ENCODE measurements at places on chromosomes 4 and X.
A peak's percentile ranks its signal among the peaks of the same experiment; 100 is the strongest.

GRCh38 chr4:2220016-2220630 is 21.8 kb downstream of the HAUS3 start:
- DNase-seq: no peak

DNA sequence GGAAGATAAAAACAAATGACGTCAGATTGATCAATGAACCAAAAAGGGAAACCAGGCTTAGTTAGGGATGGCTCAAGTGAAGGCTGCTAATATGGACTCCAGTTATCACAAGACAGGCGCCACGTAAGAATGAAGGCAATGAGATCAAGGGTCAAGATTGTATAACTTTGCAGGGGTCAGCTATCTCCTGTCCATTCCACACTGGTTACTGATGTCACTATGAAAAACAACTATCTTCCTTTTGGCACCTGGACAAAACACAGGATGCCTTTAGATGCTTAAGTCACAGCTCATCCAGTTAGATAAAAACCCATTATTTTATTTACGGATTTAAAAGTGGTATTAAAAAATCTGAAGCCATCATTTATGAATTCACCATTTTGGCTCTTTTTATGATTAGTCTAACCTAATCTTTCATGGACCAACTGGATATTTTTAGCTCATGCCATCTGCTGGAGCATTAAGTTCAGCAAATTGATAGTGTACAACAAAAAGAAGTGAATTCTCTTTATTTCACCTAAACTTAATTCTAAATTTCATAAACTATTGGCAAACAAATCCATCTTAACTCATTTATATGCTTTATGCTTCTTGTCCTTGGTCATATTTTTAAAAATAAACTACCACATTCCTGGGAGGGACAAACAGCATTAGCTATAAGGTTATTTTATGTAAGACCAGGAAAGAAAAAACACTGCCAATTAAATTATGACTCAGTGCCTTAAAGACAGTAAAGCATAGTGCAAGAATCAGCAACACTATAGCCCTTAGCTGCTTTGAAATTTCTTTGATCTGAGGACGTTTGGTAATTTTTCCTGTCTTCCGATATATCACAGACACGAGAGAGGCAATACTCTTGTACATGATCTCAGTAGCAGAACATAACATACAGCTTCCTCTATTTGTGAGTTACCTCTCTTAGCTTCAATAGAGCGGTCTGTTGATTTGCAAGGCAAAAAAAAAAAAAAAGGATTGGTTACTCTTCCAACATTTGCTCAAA is 27.0 kb downstream of the DHX15 start:
- no peak for DNase-seq

DNA sequence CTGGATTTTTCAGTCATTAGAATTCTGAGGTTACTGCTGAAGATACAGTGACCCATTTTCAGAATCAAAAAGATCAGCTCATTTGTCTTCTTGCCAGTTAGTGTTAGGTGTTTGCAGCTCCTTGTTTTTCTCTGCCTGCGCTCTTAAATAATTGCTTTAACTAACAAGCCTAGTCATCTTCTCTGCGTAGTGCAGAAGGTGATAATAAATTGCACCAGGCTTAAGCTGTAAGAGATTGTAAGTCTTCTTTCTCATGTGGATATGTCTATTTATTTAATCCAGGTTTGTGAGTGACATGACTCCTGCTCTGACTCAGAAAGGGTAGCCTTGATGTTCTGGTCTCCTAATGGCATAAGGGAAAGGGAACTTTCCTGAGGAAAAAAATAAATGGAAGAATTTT is 167.2 kb downstream of the CEP135 start:
- no peak for DNase-seq

- DNase-seq: no peak
Measured at GRCh38 chr4:8348071-8348470, 78.5 kb downstream of the HTRA3 start.

DNA sequence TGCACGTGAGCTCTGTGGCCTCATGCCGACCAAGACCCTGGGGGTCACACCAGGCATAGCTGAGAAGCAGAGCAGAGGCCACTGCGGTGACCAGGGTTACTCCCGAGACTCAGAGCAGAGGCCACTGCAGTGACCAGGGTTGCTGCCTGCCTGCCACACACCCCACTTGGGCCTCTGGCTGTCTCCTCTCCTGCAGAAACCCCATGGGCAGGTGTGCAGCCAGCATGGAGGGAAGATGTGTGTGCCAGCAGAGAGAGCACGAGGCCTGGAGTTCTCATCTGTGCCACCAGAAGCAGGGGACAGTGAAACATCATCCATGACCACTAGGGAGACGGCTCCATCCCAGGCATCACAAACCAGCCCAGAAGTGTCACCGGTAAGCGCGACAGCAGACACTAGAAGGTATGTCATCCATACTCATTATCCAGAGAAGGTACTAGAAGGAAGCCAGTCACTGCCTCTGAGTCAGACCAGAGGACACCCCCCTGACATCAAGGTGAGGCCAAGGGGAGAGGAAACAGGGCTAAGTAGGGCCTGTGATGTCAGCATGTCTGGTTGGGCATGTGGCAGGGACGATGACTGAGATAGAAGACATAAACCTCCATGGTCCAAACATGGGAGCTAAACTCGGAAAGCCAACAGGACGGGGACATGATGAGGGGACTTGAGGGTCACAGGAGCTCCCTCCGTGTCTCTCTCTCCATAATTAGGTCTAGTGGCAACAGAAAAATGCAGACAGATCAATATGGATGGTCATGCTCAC is 24.2 kb upstream of the SPON2 start:
- DNase-seq: peak; percentile 85

- DNase-seq: no peak
Measured at GRCh38 chr4:64250061-64250460, 159.2 kb downstream of the TECRL start.

- no peak for DNase-seq
Measured at GRCh38 chr4:186806679-186807421, 83.2 kb upstream of the FAT1 start.

- no peak for DNase-seq
Measured at GRCh38 chr4:53844133-53844532, 220.3 kb downstream of the CHIC2 start.

- DNase-seq: no peak
Measured at GRCh38 chrX:130933358-130933757, 30.3 kb upstream of the ENOX2 start.

GRCh38 chrX:261167-261918 is 19.8 kb upstream of the PLCXD1 start:
- DNase-seq: no peak

- DNase-seq: no peak
Measured at GRCh38 chr4:44761306-44761705, 35.0 kb upstream of the GNPDA2 start.

DNA sequence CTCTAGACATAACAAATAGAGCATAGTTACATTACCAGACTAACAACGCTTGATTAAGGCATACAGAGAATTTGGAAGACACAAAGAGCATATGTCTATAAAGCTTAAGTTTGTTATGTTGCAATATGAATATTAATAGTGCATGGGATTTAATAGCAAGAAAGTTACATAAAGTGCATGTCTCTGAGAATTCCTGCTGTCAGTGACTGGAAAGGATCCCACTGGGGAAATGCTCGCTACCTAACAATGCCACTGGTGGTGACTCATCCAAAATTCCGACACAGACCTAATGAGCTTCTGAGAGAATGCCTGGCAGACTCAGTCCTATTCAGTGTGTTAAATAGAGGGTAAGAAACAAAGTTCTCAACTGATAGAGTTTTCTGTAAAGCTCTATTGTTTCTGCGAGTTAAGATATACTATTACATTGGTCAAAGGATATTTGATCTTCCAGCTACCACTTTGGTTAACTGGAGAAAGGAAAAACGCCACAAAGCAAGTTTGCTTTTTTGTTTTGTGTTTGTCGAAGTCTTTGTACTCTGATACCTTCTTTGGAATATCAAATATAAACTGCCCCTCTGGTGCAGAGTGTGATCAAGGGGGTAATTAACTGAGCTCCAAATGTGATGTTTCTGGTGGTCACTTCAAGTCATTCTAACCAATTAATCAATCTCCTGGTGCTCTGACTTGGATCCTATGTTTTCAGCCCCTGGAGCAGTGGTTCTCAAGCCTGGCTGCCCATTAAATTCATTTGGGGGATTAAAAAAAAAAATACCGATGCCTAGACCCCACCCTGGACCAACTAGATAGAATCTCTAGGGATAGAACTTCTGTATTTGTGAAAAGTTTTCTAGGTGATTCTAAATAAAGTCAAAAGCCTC is 107.9 kb downstream of the PALLD start:
- no peak for DNase-seq

- DNase-seq: peak; percentile 74
Measured at GRCh38 chr4:173506597-173507211, 23.3 kb downstream of the HAND2 start.

DNA sequence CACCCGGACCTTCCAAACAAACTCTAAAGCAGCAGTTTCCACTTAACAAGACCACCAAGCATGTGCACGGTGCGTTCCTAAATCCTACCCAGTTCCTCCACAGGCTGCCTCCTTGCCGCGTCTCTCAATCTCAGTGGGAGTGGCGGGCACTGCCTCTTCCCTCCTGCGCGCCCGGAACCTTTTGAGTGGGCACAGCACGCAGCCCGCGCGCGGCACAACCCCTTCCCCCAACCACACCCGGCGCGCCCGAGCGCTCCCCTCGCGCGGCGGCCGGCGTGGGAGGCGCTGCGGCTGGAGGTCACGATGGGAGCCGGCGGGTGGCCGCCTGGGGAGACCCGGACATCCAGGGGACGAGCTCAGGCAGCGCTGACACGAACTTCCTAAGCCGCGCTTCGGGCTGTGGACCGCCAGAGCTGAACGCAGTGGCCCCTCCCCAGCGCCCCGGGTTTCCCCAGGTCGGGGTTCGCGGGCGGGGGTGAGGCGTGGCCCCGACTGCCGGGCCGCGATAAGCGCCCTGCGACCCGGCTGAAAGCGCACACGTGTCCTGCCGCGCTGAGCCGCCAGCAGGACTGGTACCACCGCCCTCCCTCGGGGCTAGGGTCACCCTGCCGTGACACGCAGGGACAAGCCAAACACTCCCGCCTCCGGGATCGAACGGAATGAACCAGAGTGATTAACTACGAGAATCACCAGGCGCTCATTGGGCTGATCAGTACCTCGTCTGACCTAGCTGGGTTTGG is at the start of gene ABCG2:
TSS of gene ABCG2 (minus strand) at position 151 of the 740 bp plus-strand sequence. CDS start 18,644 bp downstream, outside the sequence.
- DNase-seq: no peak

GRCh38 chr4:4446434-4446833 is 59.5 kb downstream of the NSG1 start:
- no peak for DNase-seq

DNA sequence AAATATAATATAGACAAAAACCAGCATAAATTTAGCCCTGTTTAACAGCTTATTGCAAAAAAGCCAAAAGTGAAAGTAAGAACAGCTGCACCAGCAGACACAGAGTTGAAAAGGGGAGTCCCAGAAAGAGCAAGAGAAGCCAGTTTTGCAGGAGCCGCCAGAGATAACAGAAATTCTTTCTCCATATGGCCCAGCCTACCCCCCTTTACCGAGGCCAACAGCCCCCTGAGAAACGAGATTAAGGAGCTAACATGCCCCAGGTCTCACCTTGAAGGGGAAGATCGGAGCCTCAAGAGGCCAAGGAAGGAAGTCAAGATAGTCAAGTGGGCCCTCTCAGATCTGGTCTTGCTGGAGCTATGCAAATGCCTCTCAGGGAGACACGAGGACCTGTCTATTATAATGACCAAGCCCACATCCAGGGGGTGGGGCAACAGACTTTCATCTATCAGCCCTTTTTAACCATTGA is 4.8 kb downstream of the ACOX3 start:
- DNase-seq: no peak

- no peak for DNase-seq
Measured at GRCh38 chr4:72924814-72925213, 144.7 kb downstream of the COX18 start.

DNA sequence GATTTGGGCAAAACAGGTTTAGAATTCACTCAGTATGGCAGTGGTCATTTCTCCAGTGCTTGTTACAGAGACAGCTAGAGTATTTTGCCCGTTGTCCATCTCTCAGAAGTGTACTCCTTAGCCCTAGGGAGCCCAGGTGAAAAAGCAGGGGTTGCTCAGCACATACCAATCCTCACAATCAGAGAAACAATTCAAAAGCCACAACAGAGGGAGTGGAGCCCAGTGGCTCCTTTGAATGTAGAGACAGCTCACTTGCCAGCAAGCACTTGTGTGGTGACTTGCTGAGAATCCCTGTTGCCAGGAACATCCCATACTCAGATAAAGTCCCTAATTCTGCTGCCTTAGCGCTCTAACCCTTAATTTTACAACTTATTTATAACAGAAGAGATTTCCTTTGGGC is 1488.3 kb downstream of the RPA4 start:
- DNase-seq: no peak

DNA sequence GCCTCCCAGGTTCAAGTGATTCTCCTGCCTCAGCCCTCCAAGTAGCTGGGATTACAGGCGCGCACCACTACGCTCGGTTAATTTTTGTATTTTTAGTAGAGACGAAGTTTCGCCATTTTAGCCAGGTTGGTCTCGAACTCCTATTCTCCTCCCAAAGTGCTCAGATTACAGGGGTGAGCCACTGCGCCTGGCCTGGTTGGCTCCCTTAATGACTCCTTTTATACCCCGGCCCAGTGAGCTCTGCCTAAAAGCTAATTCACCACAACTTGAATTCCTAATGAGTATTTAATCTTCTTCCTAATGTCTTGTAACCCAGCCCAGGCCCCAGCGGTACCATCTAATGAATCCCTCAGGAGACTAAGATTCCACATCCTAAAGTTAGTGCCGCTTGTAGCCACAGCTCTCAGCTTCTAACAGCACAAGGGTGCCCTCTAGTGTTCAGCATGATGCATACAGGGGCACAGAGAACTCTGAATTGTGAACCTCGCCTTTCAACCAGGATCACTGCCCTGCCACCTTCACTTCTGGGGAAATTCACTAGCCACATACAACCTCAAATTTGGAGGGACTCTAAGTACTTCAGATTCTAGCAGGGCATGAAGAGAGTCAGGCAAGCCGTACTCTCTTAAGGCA is 89.5 kb downstream of the OR13H1 start:
- no peak for DNase-seq

DNA sequence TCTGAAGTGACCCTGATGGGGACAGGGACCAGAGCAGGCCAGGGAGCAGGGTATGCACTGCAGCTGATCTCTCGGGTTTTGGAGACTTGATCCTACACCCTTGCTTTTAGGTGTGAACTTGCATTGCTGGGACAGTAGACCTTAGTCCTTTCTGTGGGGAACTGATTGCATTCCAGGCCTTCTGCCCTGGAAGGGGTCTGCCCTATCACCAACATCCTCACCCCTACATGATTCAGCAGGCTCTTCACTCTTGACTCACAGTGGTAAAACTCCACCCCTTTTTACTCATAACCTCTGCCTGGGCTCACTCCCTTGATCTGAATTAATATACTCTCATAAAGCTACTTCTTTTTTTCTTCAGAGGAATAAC is 6.6 kb upstream of the DDX60L start:
- DNase-seq: no peak

Data from vagina (tissue), 2 donors.